GM19239 (cell line): ENCODE measurements at places on chromosomes 5 and 9.

DNA sequence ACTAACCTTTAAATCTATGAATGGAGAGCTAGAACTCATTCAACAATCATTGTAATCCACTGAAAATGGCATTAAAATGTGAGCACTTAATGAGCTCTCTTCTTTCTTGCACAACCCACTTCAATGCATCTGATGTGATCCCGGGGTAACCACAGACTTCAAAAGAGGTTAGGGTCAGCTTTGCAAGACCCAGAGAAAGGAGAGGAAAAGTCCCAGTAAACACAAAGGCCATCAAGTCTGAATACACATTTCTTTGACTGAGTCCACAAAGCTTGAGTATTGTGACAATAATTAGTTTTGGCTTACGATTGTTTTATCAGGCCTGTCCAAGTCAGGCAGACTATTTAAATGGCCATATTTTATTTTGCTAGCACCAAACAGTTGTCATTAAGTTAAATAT, 148.8 kb upstream of the ZNF608 start:
- DNase-seq: no peak

- no peak for DNase-seq
These were observed 92.5 kb upstream of the TNFSF8 start for GRCh38 chr9:115022760-115023434.

DNA sequence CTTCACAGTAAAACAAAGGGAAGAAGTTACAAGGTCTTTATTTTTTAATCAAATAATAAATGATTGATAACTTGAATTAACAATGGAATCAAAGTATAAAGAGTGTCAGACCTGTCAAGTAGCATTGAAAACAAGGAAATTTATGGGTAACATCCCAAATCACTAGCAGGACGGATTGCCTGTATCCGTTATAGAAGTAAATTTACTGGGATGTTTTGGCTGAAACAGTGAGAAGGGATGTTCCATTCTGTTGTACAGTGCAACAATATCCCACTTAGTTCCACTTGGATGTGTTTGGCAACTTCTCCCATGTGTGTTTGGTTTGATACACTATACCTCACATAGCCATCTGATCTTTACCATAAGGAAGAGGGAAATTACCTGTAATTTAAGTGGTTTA, 421.0 kb upstream of the CHD1 start:
- no peak for DNase-seq

DNA sequence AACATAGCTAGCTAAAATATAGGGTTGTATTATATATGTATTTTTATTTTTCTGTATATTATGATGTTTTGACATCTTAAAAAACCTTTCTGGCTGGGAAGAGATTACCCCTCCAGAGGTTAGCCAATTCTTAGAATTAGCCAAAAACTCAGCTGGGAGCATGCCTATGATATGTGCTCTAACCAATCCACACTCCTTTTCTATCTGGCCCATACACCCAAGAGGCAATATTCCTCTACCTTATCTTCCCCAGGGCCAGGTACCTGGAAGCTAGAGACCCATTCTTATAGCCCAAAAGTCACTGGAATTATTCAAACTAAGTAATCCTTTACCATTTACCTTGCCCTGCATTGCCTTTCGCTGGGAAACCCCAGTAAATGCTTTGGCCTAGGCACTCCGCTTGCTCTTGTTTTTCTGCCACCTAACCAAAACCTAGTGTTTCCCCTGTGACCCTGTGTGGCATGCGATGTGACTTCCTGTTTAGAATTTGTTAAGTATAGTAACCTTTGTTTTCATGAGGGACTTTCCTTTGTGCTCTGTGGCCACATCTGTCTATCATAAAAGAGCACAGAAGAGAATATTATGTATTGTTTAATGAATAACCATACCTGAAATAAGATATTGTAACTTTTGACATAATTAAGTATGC, 37.4 kb downstream of the CSNK1G3 start:
- DNase-seq: peak; percentile 14

GRCh38 chr5:102922111-102922720, 167.1 kb downstream of the PAM start:
- DNase-seq: no peak

DNA sequence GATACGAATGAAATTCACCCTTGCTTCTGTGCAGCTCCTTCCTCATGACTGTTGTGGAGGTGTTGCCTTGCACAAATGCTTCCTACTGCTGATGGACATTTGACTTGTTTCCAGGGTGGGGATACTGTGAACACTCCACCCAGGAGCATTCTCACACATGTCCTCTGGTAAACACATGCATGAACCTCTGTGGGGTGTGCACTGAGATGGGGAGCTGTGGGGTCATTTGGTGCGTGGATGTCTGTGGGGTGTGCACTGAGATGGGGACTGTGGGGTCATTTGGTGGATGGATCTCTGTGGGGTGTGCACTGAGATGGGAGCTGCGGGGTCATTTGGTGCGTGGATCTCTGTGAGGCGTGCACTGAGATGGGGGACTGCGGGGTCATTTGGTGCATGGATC, 72.9 kb upstream of the IRX4 start:
- DNase-seq: no peak

- DNase-seq: no peak
These were observed 2.2 kb downstream of the NPR3 start for GRCh38 chr5:32713361-32713769.

- no peak for DNase-seq
These were observed 192.3 kb downstream of the CACNA1B start for GRCh38 chr9:138069731-138070456.

GRCh38 chr5:98268162-98268860, 505.2 kb upstream of the RGMB start:
- DNase-seq: no peak

GRCh38 chr5:179914032-179914755, 6.5 kb upstream of the TBC1D9B start:
- DNase-seq: no peak

DNA sequence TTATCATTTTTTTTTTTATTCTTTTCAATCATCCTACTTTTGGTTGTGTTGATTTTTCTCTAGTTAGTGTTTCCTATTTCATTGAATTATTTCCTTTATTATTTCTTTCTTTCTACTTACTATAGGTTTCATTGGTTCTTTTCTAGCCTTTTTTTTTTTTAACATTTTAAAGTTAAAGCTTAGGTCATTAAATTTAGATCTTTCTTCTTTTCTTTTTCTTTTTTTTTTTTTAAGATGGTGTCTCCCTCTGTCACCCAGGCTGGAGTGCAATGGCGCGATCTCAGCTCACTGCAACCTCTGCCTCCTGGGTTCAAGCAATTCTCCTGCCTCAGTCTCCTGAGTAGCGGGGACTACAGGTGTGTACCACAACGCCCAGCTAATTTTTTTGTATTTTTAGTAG, 43.0 kb upstream of the PPP2CA start:
- no peak for DNase-seq

DNA sequence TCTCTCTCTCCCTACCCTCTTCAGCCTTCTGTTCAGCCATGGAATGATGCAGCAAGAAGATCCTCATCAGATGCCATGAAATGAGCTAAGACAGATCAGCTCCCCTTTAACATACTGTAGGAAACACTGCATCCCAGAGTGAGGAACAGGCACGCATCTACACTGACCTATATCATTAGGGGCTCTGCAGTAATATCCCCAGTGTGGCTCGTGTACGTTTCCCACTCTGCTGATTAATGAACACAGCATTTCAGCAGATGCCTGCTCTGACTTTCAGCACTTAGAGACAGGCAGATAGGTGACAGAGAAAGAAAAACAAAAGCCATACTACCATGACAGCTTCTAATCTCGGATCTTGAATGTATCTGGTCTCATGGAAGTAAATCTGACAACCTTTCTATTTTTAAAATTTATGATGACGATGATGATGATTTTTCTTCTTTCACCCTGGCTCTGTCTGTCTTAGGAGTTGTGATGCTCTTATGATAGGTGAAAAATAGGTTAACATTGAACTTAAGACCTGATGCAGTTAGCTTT, 750.3 kb downstream of the CDH12 start:
- DNase-seq: no peak
